Stomach (tissue), 19 donors: ENCODE measurements at places on chromosomes 6 and 20. TPM values are rescaled to one million over a fixed set of nuclear protein-coding genes. Genes with fewer than 3 reads are reported as not detected.

SRMS gene
- not detected for total RNA-seq

- DNase-seq = no peak
Observed at GRCh38 chr6:36946526-36946925, 8.0 kb upstream of the PI16 start.

DNA sequence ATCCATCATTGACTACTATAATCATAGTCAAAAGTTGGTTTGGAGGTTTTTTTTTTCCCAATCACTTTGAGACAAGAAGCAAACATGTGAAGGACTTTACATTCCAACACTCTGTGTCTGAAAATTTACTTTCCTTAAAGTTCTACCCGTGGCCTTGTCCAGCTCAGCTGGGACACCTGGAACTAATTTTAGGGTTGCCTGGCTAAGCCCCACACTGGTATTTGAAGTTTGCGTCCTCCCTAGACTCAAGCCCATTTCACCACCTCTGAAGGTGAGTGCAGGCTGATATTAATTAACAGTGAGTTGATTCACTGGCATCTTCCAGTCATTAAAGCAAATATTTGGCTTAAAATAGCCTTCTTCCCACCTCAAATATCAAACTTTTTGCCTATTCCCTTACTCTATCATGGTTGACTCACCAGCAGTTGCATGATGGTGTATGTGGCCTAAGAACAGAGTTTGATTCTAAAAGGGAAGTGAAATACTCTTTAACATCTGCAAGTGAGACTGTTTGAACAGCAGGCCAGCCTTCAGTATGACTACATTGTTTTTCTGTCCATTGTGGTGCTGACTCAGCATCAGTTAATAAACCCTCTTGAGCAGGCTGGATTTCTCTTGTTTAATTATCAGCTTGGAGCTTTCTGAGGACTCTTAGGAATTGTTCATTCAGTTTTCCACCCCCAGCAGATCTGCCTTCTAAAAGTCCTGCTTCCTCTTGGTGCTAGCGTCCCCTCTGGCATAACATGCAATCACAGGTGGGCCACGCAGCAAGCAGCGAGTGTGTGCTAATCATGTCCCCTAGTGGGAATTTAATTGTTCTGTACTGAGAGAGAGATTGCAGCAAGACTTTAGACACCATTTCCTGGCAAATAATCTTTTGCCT, 1.8 kb upstream of the PRDM1 start:
- peak; percentile 81 for DNase-seq

DNA sequence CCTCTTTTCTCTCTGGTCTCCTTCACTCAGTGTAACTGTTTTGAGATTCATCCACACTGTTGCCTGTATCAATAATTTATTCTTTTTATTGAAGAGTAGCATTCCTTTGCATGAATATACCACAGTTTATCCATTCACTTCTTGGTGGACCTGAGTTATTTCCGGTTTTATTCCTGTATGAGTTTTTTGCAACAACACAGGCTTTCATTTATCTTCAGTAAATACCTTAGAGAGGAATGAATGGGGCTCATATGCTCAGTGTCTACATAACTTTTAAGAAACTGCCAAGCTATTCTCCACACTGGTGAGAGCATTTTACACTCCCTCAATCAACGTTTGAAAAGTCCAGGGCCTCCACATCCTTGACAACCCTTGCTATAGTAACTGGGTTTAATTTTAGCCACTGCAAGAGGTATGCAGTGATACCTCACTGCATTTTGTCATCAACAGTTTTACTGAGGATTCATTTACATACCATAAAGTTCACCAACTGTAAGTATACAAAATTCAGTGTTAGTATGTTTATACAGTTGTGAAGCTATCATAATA, 154.6 kb downstream of the PDE10A start:
- peak; percentile 9 for DNase-seq

DNA sequence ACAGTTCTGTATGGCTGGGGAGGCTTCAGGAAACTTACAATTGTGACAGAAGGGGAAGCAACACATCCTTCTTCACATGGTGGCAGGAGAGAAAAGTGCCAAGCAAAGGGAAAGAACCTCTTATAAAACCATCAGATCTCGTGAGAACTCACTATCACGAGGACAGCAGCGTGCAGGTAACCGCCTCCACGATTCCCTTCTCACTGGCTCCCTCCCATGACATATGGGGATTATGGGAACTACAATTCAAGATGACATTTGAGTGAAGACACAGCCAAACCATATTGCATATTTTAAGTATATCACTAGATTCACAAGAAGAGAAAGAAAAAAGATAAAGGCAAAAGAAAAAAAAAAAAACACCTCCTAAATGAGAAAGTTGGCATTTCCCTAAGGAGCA, 431.9 kb upstream of the RGS17 start:
- DNase-seq = no peak

SAMHD1 gene
- 151 TPM for total RNA-seq
